Posterior cingulate gyrus (tissue), 11 donors: ENCODE measurements at places on chromosomes 16 and 17.

- no peak for DNase-seq
Observed at GRCh38 chr17:48456589-48456988, 26.6 kb upstream of the SKAP1 start.

DNA sequence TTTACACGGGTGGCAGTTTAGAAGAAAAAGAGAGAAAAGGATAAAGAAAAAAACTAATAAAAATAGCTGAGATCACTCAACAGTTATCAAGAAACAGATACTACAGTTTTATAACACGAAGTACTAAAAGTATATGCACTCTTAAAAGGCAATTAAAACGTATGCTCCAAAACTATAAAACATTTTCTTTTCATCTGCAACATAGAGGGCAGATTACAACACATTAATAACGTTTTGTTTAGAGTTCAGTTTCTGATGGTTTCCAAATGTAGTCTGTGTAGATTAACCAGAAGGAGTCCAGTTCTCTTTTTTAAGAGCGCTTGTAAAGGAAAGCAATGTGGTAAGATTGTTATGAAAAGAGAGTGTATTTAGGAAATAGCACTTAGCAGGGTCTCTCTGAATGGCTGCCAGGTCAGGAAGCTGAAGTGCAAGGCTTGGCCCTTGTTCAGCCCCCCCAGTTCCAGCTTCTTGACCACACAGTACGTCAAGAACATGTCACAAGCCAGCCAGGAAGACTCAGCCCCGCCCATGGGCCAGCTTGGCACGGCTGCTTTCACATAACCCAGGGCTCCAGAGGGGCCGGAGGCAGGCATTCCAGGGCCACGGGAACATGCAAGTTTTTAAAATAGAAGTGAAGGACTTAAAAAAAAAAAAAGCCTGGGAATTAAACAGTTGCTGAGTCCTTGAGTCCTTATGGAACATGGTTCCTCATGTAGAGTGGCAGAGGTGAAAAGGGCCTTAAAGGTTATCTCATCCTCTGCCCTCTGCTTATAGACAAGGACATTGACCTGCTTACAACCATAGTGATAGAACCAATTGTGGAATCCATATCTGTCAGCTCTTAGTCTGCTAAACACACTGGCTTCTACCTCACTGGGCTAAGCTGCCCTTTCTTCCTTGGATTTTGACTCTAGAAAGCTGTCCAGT, 147.4 kb upstream of the TBX2 start:
- peak; percentile 45 for DNase-seq

DNA sequence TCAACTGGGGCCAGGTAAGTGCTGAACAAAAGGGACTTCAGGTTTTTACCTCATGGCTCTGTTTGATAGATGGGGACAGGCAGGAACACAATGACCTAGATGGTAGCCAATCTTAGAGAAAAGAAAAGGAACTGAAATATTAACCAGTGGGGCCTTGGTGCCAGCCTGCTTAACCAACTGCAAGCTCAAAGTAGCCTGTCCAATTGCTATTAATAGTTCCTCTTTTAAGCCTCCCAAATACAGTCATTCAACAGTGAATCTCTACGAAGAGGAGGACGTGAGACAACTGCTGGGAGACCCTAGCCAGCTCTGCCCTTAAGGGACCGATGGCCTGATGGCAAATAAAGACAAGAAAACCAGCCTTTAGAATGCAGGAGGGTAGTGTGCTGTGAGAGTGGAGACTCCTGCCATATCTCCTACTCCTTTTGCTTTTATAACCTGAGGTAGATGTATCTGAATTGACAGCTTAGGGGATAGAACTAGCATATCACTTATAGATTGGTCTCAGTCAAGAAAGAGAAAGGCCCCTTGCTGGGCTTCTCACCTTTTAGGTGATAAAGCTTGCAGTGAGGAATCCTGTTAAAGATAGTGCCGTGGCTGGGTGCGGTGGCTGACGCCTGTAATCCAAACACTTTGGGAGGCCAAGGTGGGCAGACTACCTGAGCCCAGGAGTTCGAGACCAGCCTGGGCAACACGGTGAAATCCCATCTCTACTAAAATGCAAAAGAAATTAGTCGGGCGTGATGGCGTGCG, 28.3 kb downstream of the ARSG start:
- DNase-seq, result no peak

GRCh38 chr17:2212400-2212981, 91.1 kb downstream of the SMG6 start:
- DNase-seq, result no peak

DNA sequence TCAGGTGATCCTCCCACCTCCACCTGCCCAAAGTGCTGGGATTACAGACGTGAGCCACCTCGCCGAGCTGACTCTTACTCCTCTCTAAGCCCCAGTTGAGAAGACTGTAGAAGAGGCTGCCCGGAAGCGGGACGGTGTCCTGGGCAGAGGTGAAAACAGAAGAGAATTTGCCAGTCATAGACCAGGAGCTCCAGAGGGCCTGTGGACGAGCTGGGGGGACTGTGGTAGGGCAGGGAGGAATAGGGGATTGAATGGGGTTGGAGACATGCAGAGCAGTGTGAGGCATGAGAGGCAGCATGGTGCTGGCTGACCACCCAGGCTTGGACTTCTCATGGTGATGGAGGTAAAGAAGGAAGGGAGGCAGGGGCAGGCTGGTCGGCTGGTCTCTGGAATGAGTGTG, 17.1 kb upstream of the PHB1 start:
- no peak for DNase-seq

GRCh38 chr17:15462976-15463772, 4.2 kb downstream of the CDRT4 start:
- DNase-seq, result no peak

DNA sequence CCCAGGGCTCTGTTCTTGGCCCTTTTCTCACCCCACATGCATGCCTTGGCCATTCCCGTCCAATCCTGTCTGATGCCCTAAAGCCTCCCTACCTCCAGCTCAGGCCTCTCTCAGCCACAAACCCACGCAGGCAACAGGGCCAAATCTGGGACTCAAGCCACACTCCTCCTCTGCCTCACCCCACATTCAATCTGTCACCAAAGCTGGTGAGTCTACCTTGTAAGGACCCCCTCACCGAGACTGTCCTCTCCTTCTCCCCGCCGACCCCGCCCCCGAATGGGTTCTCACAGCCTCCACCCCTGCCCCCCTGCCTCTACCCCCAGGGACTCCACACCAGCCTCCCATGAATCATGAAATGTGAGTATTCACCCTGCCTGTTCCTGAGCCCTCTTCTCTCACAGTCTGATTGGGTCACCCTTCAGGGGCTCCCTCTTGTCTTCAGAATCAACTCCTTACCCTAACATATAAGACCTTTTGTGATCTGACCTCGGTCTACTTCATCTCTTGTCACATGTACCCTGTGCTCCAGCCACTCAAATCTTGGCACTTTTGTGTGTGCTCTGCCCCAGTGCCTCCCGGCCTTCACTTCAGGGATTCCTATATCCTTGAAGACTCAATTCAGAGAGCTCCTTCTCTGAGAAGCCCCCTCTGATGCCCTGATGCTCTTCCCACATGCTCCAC, 10.7 kb downstream of the EPOP start:
- no peak for DNase-seq

- peak; percentile 48 for DNase-seq
Observed at GRCh38 chr17:77372444-77373298, 231.9 kb downstream of the SEC14L1 start.

DNA sequence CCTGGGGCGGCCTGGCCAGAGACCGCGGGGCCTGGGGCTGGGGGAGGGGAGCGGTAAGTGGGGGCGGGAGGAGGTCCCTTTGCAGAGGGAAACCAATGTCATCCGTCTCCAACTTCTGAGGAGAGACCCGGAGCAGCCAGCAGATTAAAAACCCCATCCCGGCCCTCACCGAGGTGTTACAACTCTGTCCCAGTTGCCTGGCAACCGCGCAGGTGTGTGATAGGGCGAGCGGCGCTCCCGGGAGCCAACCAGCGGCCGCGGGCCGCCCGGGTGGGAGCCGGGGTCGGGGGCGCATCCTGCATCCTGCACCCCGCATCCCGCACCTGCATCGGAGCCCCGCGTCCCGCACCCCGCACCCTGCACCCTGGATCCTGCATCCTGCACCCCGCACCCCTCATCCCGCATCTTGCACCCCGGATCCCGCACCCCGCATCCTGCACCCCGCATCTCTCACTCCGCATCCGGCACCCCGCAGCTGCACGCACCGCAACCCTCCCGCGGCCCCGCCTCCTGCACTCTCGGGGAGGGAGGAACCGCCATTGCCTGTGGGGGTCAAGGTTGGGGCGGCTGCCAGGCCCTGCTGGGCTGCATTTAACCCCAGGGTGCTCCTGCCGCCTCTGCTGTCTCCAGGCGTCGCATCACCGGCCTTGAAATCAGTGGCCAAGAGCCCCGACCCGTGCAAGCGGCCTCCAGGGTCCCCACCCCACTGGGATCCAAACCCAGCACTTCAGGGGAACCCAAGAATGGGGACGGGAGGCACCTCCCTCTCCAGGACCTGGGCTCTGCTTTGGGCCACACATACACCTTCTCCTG, 47.3 kb downstream of the RTN4RL1 start:
- peak; percentile 68 for DNase-seq

DNA sequence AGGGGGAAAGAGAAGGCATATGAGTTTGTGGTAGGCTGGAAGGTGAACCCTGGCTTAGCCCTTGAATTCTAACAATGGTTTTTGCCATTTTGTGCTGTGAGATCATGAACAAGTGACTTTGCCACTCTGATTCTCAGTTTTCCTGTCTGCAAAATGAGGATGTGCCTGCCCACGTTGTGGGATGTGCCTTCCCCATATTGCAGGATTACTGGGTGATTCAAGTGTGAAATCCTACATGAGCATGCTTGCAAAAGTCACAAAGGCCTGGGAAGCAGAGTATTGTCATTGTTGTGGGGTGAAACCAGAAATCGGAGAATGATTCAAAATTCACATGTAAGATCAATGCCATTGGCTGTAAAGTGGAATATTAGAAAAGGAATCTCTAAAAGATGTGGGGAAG, 28.6 kb upstream of the TVP23A start:
- DNase-seq, result no peak

DNA sequence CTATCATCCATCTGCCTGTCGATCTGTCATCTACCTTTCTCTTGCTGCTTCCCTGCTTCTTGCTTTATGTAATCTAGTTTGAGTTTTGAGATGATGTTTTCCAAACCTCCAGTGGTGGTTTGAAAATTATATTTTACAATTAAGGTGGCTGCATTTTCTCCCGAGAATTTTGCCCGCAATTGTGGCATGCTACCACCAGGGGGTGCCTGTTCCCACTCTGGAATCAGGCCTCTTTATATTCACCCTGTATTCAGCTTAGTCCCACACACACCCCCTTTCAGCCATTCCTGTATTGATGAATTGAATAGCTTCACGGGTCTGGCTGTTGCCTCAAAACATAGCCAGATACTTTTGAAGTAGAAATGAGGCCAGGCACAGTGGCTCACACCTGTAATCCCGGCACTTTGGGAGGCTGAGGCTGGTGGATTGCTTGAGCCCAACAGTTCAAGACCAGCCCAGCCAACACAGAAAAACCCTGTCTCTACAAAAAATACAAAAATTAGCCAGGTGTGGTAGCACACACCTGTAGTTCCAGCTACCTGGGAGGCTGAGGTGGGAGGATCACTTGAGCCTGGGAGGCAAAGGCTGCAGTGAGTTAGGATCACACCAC, 3.2 kb downstream of the PRSS22 start:
- DNase-seq, result no peak

DNA sequence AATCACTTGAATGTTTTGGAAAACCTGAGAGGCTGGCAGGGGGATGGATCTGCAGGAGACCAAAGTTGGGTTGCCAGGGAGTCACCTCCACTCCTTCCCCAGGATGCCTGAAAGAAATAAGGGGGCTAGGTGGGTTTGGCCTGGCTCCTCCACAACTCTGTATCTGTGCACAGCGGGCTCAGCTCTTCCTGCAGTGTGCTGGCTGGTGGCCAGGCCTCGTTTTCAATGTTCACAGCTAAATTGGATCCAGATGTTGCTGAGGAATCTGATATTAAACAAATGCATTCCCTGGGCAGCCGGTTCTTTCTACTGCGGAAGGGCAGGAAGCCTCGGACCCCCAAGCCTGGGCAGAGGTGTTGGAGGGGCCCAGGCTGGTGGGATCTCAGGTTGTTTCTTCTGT, 106.2 kb downstream of the N4BP1 start:
- DNase-seq, result peak; percentile 21

DNA sequence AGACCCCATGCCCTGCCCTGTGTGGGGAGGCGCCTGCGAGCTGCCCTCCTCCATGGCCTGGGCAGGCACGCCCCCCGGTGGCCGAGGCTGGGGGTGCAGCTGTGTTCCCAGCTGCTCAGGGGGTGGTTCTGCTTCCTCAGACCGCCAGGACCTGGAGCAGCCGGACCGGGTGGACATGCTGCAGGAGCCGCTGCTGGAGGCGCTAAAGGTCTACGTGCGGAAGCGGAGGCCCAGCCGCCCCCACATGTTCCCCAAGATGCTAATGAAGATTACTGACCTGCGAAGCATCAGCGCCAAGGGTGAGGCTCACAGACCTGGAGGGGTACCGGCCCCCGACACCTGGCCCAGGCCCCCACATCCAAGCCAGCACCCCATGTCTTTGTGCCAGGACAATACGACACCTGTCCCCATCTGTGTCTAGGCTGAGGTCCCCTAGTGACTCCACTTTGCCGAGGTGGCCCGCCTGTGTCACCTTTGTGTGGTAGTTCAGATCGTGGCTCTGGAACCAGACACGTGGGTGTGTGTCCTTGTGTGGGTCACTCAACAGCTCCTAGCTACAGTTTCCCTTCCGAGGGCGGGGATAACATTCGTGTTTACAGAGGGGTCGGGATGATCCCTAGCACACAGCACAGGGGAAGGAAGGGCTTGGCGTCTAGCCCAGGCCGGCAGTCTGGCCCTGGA, 9.3 kb downstream of the GJD3 start:
- peak; percentile 78 for DNase-seq

DNA sequence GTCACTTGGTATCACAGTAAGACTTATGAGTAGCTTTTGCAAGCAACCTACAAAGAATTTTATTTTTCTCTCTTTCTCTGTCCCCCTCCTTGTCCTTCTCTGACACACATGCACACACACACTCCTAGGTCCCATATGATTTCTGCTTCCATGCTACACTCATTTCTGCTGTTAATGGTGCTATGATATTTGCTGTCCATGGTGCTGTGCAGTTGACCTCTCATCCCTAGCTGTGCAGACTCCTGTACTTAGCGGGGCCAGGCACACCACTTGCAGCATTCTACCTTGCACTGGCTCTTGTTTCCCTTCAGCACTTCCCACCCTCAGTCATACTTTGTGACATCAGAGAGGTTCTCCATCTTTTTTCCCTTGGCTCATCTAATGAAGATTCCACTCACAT, 158.9 kb upstream of the CNTNAP4 start:
- DNase-seq, result no peak

- no peak for DNase-seq
Observed at GRCh38 chr17:68061512-68062313, 26.2 kb downstream of the KPNA2 start.

DNA sequence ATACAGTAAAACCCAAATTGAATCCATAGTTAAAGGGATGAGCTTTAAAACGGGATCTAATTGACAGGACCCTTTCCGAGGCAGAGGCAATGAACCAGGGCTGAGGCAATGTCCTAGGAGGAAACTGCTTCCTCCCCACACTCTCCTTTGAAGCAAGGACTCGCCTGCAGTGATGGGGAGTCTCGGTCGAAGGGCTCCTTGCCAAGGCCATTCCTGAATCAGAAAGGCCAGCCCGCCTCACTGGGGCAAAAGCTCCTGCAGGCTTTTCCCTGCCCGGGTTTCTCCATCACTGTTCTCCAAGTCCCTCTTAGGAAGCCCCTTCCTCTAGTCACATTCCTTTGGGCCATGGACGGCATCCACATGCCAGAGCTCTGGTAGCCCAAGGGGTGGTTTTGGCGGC, 132.0 kb downstream of the RBFOX3 start:
- DNase-seq, result no peak

- no peak for DNase-seq
Observed at GRCh38 chr17:38451030-38451839, 23.0 kb downstream of the ARHGAP23 start.
